Stimulated activated CD4-positive, alpha-beta T cell treated with anti-CD3 and anti-CD28 coated beads, Interleukin-15, amount 100 ng/mL, for 24 hours (primary cell): ENCODE measurements at places on chromosomes 11 and 22.

DNA sequence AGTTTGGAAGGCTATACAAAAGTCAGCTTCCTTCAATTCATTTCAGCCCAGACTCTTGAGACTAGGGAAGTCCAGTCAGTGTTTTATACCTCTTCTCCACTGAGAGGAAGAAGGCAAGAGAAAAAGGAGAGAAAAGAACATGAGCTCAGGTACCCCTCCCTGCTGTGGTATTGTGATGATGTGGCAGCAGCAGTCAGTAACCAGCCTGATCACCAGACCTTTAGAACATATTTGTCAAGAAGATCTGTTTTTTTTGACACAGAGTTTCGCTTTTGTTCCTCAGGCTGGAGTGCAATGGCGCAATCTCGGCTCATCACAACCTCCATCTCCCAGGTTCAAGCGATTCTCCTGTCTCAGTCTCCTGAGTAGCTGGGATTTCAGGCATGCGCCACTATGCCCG, 21.2 kb upstream of the RPS13 start:
- no peak for DNase-seq

DNA sequence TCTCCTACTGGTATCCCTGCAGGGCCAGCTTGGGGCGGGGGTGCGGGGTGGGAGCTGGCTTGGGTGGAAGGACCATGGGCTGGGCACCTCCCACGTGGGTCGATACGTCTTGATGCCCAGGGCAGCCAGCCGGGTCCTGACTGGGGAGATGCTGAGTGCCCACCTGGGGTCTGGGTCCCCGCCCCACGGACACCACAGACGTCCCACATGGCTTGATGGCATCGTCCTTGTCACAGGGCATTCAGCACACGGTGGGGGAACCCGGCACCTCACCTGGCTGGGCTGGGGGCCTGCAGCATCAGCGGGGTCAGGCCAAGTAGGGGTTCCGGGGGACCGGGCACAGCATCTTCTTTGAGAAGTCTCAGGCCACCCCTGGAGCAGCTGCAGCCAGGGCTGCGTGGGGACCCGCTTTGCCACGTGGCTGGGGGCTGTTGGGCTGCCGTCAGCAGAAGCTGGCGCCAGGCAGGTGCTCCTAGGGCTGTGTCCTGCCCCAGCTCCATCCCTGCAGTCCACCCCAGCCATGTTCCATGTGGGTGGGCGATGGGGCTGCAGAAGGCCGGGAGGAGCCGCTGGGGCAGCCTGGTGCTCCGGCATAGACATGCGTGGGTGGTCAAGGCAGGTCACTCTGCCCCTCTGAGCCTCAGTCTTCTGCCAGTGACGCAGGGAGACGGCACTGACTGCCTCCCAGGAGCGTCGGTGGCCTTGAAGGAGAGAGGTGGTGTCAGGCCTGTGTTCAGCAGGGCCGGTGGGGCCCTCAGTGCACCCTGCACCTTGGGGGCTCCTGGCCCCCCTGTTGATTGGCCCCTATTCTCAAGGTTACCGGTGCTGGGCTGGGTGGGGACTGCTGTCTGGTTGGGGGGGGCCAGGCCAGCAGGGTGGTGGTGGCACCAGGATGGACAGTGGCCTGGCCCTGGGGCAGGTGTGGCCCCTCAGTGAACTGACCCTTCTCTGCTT, 8.4 kb downstream of the SELENOO start:
- DNase-seq: no peak

DNA sequence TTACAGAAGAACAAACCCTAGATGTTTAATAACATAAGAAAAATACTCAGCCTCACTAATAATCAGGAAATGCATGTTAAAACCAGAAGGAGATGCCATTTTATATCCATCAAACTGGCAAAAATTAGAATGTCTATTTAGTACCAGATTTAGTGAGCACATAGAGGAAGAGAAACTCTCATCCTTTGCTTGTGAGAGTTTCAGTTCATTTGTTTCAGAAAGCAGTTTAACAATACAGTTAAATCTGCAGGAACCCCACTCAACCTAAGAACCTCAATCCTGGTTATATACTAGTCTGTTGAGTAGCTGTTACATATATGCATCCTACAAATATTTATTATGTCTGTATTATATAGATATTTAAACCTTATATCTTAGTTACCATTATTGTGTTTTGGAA, 172.6 kb downstream of the WNT11 start:
- no peak for DNase-seq

GRCh38 chr11:58845386-58845785, 882 bp upstream of the GLYATL2 start:
- no peak for DNase-seq

DNA sequence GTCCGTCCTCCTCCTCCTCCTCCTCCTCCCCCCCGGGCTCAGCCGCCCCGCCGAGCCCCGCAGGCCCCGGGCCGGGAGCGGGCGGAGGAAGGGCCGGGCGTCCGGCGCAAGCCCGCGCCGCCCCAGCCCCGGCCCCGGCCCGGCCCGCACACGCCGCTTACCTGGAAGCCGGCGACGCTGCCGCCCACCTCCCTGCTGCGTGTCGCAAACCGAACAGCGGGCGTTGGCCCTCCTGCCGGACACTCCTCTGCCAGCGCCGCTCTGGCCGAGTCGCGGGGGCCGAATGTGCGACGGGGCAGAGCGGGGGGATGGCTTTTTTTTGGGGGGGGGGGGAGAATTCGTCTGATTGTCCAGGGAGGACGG, 1.1 kb downstream of the IGF2 start:
- DNase-seq: no peak

- no peak for DNase-seq
Observed at GRCh38 chr11:70416881-70417280, 18.6 kb downstream of the CTTN start.

DNA sequence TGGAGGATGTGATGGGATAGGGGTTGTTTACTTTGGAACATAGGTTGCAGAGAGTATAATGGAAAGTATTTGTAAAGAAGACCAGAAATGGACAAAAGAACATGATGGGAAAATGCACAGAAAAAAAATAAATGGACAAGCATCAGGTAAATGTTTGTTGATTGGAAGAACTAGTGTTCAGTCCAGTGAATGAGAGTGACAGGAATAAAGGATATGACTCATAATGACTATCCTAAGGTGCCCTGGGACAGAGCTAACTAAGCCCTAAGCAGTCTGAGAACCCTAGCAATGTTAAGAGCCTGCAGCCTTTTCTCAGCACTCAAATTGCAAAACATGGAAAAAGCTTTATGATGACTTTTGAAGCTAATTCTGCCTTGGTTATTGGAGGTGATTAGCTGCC, 732.8 kb upstream of the ANO5 start:
- no peak for DNase-seq

DNA sequence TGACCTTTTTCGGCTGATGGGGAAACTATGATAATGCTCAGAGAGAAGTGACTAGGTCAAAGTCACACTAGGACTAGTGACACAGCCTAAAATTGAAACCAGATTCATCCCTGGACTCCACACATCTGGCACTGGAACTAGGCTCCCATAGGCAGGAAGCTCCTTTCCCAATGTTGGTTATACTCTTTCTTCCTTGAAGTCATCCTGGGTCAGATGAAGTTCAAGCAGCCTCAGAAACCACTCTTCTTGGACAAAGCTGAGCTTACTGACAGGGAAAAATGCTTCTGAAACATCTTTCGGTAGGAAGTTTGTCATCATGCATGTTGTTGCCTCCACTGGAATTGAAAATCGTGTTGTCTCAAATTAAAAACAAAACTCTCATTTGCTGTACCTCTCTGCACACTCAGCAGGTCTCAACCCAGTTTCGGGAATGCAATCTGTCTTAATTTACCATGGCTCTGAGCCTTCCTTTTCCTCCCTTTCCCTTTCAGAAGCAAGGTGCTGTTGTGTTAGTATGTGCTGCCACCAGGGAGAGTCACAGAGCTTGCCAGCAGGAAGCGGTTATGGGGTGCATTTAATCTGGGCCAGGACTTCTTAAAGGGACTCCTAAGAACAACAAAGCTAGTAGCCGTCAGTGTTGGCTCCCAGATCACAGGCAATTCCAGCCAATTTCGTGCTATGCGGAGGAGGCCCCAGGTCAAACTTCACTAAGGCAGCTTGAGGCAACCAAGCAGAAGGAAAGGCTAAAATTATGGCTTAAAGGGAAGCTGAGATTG, 384.8 kb downstream of the TENM4 start:
- DNase-seq: no peak

DNA sequence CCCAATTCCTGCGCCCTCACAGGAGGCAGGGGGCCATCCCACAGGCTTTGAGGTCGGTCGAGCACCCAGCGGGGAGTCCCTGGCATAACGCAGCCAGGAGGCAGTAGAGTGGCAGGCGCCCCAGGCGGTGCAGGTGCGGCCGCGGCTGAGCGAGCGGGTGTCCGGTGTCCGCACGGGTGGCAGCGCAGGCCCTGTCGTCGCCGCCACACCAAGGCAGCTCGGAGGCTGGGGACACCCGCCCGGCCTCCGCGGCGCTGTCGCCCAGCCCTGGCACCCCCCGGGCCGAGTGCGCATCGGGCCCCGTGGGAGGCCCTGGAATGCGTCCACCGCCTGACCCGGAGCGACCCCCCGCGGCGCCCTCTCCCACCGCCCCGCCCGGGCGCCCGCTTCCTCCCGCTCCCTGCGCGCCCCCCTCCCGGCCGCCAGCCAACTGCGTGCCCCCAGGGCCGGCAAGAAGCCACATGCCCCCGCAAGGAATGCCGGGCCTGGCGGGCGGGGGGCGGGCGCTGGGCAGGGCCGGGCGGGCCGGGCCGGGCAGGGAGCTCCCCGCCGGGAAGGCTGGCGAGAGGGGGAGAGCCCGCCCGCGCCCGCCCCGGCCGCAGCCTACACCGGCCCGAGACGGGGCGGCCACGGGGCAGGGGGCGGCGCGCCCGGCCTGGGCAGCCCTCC, 33.9 kb downstream of the PRDM11 start:
- DNase-seq: peak; percentile 34

DNA sequence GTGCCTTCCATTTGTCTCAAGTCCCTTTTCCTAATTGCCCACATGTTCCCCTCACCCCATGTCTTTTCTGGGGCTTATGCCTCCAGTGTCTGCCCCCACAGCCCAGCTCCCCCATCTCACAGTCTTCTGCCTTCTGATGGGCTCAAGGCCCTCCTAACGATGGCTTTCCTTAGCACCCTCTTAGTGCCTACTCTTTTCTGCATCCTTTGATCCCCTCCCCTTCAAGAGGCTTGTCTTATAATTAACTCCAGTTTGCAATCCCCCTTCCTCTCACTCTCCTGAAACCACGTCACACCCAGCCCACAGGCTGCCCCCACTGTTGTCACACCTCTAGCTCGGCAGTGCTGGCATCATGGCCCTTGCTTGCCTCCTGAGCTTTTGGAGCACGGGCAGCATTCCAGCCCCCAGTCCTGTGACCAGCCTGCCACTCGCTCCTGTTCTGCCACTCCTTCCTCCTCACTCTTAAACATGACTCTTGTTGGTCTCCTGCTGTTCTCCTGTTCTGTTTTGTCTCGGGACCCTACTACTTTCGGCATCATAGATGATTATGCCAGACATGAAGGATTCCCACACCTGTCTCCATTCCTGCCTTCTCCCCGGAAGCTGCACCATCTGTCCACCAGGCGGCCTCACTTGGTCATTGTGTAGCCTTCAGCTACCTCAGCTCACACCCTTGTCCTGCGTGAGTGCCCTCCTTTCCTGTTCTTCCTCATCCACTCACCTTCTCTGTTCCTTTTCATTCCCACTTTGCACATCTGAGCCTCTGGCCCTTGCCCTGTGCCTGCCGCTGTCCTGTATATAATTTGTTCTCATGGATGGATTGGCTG, 26.1 kb downstream of the UBE2L3 start:
- DNase-seq: no peak

GRCh38 chr11:80698637-80699036, 1257.8 kb upstream of the TENM4 start:
- no peak for DNase-seq

GRCh38 chr11:130510407-130511006, 62.1 kb downstream of the ADAMTS15 start:
- DNase-seq: no peak

DNA sequence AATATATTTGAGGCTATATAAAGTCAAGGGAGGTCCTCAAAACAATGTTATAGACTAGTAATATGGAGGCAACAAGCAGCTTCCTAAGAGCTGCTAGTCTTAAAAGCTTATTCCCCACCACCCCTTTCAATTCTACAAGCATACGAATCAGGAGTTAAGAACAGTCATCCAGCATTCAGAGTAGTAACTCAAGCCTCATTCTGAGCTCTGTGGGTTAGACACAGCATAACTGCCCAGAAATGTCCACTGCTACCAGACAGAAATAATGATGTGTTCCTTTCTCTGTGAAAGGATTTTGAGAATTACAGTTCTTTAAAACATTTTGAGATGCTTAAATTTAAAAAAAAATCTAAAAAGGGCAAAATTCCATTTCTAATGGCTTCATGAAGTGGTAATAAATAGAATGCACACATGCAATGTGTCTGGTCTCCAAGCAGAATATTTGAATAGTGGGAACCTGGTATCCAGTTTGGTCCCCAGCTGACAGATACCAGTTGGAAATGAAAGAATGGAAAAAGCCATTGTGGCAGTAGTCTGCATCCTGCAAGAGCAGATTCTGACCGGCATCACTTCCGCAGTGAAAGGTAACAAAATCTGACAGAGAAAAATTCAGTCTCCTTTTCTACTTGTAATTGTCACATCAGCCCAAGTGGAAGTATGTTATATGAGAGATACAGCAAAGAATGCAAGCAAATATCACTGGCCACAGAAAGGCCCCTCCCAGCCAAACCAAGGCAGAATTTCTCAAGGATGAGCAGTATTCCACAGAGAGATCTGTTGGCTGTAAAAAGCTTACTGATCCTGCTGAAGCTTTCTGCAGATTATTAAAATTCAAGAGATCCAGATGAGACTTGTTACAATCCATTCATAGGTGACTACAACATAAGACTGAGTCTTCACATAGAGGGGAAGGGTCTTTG, 310.8 kb upstream of the PITPNB start:
- DNase-seq: no peak

DNA sequence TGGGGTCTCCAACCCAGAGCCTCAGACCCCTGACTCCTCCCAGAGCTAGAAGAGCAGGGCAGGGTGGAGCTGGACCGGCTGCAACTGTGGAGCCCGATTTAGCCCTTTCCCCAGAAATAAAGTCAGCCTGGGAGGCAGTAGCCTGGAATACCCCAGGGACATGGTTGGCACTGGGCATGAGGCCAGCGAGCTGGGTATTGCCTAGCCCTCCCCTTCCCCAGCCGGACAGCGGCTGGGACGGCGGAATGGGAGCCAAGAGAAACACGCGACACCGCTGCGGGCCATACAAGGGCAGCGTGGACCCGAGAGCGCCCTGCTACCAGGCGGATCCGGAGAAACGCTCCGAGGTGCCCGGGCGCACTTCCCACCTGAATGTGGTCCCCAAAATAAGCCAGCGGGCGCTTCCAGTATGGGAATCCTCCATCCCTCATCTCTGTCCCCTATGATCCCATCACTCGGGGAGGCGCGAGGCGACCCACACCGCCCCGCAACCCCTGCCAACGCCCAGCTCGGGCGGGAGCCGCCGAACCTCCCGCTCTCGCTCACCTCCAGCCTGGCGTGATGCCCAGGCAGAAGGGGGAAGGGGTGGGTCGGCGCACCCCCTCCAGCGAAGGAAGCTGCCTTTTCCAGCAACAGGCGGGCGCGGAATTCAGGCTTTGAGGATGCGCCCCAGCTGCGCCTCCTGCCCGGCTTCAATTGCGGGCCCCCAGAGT, 758 bp downstream of the MCAM start:
- DNase-seq: no peak

- DNase-seq: no peak
Observed at GRCh38 chr22:46569055-46569847, 31.8 kb upstream of the CELSR1 start.
